ENCODE measurements at places on chromosomes 11 and 22.
A peak's percentile ranks its signal among the peaks of the same experiment; 100 is the strongest.

- DNase-seq: no peak
These were observed 313.7 kb downstream of the SWAP70 start for GRCh38 chr11:9977554-9977953.

- no peak for DNase-seq
These were observed 385.6 kb downstream of the ETS1 start for GRCh38 chr11:128201801-128202200.

DNA sequence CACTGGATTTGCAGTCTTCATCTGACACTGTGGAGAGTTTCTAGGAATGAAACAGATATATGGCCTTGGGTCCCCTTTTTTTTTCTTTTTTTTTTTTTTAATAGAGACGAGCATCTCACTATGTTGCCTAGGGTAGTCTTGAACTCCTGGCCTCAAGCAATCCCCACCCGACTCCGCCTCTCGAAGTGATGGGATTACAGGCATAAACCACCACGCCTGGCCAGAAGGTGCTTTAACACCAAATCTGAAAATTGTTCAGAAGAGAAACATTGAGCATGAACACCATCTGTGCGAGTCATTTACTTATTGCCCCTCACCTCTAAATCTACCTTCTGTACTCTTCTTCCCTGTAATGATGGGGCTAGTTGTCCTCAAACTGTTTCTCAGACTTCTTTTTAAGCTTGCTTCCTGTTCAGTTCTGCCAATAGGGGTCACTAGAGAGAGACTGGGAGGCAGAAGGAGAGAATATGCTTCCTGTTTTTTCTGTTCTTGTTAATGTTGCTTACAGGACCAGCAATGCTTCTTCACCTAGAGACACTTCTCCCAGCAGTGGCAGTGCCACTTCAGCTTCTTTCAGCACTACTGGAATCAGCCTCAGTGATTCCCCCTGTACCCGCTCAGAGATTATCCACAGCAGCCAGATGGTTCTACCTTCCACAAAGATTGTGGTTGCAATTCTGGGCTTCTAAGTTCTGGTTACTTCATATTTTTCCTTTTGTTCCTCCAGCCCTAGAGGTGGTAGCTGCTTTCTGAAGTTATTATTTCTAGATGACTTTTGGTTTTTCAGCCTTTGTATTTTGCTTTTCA is 20.8 kb upstream of the ZBED5 start:
- DNase-seq: no peak

GRCh38 chr11:28137832-28138231 is 29.6 kb downstream of the METTL15 start:
- DNase-seq: no peak

GRCh38 chr11:24747275-24748251 is 250.7 kb downstream of the LUZP2 start:
- no peak for DNase-seq

DNA sequence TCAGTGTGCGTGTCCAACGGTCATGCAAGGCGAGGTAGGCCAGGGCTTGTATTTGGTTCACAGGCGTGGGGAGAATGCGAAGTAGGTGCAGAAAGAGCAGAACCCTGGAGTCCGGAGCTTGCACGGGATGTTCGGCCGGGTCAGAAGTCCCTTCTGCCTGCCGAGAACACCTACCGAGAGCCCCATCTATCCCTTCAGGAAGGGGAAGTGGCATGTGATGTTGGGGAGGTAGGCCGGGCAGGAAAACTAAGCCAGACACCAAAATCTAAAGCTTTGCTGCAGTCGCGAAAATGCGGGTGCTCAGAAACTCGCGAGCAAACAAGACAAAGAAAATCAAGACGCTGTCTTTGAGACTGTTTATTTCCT is 435 bp upstream of the TAF6L start:
- DNase-seq: peak; percentile 51

- DNase-seq: no peak
These were observed 65.5 kb upstream of the CHORDC1 start for GRCh38 chr11:90288212-90288821.

DNA sequence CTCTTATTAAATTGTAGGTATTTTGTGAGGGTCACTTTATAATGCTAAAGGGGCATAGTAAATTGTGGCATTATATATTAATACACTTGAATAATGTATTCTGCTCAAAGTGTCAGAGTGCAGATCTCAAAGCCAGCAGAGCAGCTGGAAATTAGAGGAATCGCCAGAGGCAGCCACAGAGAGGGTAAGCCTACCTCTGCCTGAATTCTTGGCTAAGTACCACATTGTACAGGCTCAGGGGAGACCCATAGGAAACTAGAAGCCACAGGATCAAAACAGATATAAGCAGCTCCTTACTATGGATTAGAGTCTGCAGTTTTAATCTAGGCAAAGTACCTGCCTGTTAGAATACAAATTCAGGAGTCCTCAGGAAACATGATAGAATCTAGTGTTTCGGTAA is 249.3 kb downstream of the DDX10 start:
- no peak for DNase-seq

GRCh38 chr22:49970528-49971231 is 10.1 kb downstream of the PIM3 start:
- peak; percentile 79 for DNase-seq

GRCh38 chr22:21688341-21688705 is 22.5 kb downstream of the PPIL2 start:
- no peak for DNase-seq

DNA sequence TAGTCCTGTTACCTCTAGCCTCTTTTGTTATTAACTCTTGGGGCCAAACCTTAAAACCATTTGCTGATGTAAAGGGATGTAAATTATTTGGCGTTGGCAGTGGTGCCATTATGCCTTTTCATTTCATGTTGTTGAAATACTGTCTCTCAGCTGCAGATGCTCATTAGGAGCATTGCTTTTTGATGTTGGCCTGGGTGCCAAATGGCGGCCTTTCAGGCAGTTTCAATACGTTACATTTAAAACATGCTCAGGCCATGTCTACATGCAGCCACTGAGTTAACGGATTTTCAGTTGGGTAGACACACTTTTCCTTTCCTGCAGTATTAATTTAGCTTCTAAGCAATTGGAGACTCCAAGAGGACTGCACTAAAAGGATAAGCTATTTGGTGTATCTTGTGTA is 5.3 kb downstream of the NCAM1 start:
- DNase-seq: no peak

DNA sequence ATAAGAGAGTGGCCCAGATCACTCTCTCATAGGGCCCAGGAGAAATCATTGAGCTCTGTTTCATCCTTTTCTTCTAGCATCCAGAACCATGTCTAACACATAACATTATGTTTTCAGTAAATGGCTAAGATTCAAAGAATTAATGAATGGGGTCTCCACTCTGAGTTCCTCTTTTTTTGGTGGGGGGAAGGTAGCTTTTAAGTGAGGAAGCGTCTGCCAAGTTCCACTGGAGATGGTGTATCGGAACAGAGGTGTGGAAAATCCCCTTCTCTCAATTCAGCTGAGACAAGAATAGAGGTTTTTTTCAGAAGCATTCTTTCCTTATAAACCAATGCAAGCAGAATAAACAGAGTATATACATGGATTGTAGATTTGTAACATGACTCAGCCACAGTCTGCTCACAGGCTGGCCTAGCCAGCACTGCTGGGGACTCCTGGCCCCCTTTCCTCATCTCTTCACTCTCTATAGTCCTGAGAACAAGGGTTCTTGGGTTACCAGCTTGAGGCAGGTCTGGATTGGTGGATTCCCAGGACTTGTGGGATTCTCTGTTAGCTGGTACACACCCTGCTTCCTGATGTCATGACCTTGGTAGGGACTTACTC is 97.2 kb downstream of the TRAF6 start:
- no peak for DNase-seq

All from anterior cingulate cortex (tissue), 58 donors.